Hematopoietic multipotent progenitor cell treated with erythropoietin and hydrocortisone succinate and interleukin-3 and kit ligand, for 6 days (in vitro differentiated cells): ENCODE measurements at places on chromosomes 16 and 17.

DNA sequence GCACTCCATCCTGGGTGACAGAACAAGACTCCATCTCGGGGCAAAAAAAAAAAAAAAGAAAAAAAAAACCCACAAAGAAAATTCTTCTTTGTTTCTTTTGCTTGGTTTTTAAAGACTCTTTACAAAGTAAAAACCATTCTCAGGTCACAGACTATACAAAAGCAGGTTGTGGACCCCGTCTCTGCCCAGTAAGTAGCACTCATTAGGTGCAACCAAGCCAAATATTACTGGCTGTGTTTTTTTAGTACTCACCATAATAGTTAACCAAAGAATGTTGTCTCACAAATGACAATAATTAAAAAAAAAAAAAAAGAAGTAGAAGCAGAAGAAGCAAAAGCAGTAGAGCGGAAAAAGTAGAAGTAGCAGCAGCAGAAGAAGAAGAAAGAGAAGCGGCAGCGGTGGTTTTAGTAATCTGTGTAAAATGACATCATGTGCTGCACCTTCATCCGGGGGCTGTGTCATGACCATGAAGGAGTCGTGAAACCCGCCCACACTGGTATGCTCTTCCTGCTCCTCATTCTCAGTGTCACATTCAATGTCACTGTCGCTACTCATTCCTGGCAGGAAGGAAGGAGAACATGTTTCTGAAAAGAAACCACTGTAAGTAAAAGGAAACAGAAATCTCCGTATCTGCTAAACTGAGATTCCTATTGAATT lies 105.4 kb downstream of the TRIM37 start:
- DNase-seq: peak; percentile 60

GRCh38 chr16:14389359-14389758 lies 240.7 kb downstream of the PARN start:
- DNase-seq: no peak

- no peak for DNase-seq
Measured at GRCh38 chr17:32555611-32556310, 69.0 kb downstream of the CDK5R1 start.

DNA sequence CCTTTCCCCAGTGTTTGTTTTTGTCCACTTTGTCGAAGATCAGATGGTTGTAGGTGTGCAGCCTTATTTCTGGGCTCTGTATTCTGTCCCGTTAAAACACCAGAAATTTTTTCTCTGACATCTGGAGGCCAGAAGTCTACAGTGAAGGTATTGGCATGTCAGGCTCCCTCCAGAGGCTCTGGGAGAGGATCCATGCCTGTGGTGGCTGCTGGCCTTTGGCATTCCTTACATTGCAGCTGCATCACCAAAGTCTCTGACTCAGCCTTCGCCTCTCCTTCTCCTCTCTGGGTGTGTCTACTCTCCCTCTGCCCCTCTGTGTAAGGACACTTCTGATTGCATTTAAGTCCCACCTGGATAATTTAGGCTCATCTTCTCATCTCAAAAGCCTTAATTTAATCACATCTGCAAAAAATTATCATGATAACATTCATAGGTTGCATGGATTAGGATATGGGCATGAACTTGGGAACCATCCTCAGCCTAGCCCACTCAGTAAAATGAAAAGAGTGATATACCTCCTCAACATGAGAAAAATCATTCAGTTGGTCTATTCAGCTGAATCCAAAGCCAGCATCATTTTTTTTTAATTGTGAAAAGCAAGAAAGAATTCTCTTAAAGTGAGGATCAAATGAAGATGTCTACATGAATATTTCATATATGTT lies 78.0 kb downstream of the MAP2K6 start:
- DNase-seq: no peak

- DNase-seq: no peak
Measured at GRCh38 chr16:49904348-49905062, 48.6 kb upstream of the ZNF423 start.

DNA sequence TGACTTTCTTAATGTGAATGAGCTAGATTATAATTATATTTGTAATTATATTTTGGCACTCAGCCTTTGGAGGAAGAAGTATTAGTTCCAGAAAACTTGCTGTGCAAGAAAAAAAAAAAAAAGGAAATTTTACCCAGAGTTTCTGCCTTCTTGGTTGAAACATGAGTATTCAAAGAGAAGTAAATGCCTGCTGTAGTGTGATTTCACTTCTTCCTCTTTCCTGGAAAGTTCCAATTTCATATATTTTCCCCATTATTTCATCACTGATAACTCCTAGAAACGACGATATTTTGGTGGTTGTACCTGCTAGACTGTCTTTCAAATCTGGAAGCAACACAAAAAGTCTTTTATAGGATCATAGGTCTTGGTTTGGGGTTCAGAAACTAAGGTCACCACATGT lies 20.4 kb upstream of the MPHOSPH6 start:
- DNase-seq: no peak

DNA sequence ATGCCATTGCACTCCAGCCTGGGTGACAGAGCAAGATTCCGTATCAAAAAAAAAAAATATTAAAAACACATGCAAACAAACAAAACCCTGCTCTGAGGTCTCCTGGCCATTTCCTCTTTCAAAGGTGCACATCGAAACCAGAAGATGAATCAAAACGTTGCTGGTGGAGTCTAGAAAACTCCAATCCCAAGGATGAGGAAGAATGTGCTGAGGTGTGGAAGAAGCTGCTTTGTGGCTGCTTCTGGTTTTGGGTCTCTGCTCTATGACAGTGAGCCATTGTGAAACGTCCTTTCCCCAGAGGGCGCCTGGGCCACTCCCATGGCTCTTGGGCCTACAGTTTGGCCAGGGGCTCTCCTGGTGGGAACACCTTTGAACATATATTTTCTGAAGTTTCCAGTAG lies 112.6 kb downstream of the IRF8 start:
- DNase-seq: no peak

GRCh38 chr16:6548507-6548906 lies 784.1 kb upstream of the RBFOX1 start:
- DNase-seq: no peak

- no peak for DNase-seq
Measured at GRCh38 chr16:1053121-1053521, 19.4 kb upstream of the SSTR5 start.
